GF-D8 (cell line): ENCODE measurements at places on chromosomes 4 and X.

DNA sequence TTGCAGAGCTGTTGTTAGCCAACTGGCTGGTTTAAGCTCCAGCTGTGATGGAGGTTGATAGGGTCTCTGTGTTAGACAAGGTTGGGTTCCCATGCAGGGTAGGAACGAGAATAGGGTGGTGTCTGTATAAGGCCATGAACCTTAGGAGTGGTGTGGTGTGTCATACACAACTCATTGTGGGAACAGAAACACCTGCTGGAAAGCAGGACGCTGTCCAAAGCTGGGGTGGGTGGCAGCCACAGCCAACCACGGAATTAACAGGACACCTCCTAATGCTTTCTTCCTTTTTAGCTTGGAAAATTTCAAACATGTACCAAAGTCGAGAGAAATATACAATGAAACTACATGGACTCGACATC, 94.4 kb downstream of the ARHGAP10 start:
- DNase-seq, result no peak

GRCh38 chr4:80006935-80007744, 65.9 kb downstream of the ANTXR2 start:
- peak; percentile 80 for DNase-seq

- DNase-seq, result peak; percentile 77
Observed at GRCh38 chrX:48937054-48937907, 18.5 kb upstream of the PIM2 start.

DNA sequence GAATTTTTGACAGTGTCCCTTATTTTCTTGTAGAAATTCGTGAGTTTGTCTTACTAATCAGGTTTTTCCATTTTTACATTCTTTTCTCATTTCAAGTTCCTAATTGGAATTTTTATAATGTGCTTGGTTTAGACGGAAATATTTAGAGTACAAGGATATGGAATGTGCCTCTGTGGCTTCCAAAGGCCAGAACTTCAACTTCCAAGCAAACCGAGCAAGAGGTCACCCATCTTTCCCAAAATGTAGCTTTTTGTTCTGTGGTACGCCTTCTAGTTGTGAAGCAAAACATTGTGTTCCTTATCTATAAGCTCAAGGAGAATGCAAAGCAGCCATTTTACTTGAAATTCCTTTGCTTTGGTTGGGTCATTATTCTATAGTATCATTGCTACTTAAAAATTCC, 212.8 kb upstream of the PACRGL start:
- no peak for DNase-seq

DNA sequence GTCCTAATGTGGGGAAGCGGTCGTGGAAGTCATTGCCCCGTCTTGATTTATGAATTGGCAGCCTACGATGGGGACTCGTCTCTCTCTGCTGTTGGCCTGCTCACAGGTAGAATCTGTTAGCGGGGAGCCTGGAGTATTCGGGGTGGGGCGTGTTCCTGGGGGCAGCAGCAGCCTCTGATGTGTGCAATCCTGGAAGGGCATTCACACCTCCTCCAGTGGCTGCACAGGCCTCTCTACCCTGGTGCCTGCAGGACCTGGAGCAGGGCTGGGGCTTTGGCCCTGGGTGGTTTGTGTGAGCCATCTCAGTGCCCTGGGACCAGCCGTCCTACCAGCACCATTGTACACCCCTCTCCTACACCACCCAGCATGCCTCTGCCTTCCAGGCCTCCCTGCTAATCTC, 340.9 kb downstream of the ARHGAP10 start:
- no peak for DNase-seq

GRCh38 chrX:24890677-24891076, 125.1 kb downstream of the ARX start:
- no peak for DNase-seq

DNA sequence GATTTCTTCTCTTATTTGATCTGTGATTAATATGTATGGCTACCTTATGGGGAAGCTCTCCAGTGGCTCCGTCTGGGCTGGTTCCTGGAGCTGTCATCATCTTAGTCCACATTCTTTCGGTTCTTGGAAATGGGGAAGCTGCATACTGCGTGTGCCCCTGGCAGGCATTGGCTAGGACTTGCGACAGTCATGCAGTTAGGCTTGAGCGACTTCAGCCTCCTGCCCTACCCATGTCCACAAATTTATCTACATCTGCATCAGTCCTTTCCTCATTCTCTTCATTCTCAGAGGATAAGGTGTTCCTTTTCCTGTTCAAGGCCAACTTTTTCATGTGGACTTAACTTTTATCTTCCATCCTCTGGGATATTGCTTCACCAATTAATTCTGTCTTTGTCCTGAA, 214.2 kb downstream of the RELL1 start:
- DNase-seq, result peak; percentile 39

DNA sequence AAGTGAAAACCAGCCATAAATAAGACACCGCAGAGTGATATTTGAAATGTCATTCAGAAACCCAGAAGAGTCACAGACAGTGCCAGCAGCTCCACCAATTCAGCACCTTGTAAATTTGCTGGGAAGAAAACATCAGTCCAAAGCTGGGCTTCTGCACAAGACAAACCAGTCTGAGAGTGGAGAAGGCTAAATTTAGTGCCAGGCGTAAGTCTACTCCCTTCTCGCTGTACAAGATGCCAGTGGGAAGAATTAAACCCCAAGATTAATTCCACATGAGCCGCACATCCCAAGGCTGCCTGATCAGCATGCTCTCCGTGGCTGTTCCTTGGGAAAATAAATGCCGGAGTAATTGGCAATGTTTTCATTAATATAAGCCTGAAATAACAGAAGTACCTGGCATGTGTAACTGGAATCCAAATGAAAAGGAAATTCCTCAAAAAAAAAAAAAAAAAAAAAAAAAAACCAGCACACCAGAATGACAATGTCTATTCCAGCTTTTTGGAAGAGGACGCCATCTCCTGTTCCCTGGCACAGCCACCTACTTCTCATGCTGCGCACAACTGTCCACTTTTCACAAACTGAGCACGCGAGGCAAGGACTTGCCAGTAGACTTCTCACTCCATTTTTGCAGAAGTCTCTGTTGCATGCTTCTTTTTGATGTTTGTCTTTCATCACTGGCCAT, 95.5 kb downstream of the NSUN7 start:
- no peak for DNase-seq

DNA sequence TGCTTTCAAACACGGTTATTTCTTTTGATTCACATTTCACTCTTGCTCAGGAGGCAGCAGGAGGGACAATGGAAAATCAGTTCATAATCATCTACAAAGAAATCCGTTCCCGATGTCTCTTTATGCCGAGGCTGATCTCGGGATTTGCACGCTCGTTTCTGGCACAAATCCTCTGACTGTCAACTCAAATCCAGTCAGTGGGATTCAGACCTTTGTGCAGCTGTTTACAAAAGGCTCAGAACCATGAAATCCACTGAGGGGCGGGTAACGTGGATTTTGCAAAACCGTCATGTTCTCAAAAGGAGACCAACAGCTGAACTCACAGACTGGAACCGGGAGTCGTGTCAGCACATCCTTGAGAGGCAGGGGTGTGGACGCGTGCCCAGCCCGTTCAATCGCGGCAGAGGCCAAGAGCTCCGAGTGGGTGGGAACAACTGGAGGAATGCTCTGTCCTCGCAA, 46.4 kb downstream of the ACOX3 start:
- no peak for DNase-seq

- no peak for DNase-seq
Observed at GRCh38 chr4:56535915-56536314, 30.3 kb downstream of the ARL9 start.

GRCh38 chr4:28724239-28724638, 1863.6 kb downstream of the STIM2 start:
- no peak for DNase-seq

DNA sequence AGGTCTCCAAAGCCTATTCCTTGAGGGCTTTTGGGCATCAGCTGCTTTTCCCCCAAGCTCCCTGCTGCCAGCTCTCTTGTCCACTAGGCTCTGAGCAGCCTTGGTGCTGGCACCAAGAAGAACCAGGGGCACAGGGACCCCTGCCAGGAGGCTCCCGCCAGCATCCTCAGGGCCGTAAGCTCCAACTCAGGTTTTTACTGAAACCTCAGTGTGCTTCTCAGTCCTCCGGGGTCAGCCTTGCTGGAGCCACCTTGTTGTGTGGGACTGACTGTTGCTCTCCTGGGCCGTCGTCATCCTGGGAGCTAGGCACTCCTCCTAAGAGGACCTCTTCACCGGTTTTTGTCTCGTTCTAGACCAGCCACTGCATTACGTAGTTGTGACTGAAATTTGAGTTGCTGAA, 38.9 kb downstream of the NOP14 start:
- DNase-seq, result no peak

DNA sequence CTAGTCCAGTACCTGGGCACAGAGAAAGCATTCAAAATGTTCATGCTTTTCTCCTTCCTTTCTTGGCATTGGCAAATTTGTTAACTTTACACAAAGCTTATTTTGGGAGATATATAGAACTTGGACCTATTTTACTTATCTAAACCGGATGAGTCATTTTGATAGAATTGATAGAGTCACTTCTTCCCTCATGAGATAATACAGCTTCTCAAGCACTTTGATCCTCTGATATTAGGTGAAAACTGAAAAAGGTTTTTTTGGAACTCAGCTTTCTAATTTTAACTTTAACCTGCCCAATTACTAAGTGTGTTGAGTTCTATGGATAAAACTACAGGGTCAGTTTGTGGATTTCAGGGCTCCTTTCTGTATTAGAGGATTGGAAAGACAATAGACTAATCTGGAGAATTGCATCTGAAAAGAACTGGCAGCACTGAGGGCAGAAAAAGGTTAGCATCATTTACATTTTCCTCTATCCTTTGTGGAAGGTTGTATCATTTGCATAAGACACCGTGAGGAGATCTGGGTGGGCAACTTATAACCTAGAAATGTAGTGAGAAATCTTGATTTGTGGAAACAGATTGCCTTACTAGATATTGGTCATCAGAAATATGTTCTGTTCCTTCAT, 2.4 kb downstream of the WDR44 start:
- no peak for DNase-seq

- DNase-seq, result no peak
Observed at GRCh38 chrX:68238568-68238967, 194.7 kb downstream of the OPHN1 start.

- no peak for DNase-seq
Observed at GRCh38 chr4:105878668-105879067, 16.6 kb upstream of the NPNT start.

- DNase-seq, result no peak
Observed at GRCh38 chr4:6618386-6619115, 21.9 kb upstream of the MRFAP1 start.

- no peak for DNase-seq
Observed at GRCh38 chrX:69501429-69501828, 2.7 kb upstream of the NALF2 start.

DNA sequence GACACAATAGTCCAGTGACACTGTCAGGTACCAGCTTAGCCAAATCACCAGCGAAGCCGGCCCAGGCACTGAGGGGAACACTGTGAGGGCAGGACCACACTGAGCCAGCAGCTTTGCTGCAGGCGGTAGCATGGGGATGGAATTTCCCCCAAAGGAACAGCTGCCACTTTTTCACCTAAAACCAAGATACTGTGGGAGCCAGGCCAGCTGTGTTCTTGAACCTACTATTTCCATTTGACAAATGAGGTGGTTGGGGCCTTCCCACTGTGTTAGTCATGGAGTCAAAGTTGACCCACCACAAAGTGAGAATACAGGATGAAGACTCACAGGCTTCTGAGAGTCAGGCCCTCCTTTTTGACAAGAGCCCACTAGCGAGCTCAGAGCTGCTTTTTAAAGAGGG, 70.7 kb upstream of the SH3RF1 start:
- no peak for DNase-seq

DNA sequence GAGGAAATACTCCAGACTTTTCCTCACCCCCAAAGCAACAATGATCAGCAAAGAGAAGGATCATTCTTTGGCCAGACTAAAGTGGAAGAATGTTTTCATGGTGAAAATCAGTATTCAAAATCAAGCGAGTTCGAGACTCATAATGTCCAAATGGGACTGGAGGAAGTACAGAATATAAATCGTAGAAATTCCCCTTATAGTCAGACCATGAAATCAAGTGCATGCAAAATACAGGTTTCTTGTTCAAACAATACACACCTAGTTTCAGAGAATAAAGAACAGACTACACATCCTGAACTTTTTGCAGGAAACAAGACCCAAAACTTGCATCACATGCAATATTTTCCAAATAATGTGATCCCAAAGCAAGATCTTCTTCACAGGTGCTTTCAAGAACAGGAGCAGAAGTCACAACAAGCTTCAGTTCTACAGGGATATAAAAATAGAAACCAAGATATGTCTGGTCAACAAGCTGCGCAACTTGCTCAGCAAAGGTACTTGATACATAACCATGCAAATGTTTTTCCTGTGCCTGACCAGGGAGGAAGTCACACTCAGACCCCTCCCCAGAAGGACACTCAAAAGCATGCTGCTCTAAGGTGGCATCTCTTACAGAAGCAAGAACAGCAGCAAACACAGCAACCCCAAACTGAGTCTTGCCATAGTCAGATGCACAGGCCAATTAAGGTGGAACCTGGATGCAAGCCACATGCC, 89.7 kb downstream of the TET2 start:
- DNase-seq, result no peak

DNA sequence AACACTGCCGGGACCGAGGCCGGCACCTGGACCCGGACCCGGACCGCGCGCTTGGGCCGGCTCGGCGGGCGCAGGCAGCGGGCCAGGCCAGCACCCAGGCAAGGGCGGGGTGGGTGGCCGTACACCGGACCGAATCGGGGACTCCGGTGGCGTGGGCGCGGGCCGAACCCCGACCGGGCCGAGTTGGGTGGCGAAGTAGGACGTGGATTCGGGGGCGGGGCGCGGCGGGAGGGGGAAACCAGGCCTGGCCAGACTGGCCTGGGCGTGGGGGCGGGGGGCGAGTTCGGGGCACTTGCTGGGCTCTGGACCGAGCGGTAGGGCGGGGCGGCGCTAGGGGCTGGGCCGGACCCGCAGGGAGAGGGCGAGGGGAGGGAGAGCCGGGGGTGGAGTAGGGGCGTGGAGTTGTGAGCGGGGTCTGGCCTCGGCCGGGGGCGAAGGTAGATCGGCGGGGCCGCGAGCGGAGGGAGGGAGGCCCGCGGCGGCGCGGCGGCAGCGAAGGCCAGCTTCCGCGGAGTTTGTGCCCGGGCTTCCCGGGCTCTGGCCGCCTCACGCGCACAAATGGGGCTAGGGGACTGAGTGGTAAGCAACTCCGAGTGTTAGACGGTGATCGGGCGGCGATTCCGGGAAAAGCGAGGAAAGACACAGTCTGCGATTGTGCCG, 1.8 kb upstream of the BCORL1 start:
- DNase-seq, result no peak

DNA sequence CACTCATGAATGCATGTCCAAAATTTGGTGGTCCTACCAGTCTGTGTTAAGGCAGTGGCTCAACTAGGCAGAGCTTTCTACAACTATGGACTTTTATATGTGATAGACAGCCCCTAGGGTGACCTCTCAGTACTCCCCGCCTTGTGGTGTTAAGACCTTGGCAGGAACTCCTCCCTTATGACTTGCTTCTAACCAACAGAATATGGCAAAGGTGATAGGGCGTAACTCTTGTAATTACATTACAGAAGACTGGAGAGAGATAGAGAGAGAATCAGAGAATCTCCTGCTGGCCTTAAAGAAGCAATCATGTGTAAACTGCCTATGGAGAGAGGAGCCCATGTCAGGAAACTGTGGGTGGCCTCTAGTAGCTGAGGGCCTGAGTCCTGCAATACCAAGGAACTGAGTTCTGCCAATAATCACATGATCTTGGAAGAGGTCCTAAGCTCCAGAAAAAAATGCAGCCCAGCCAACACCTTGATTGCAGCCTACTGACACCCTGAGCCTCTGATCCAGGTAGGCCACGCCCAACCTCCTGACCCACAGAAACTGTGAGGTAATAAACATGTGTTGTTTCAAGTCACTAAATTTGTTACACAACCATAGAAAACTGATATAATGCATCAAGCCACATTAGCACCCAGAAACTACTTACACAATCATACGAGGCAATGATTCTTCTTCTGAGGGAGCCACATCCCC, 68.9 kb downstream of the INPP4B start:
- DNase-seq, result no peak

- DNase-seq, result no peak
Observed at GRCh38 chrX:95907081-95907480, 777.6 kb upstream of the DIAPH2 start.
